ENCODE measurements at places on chromosomes 16 and 17.
A peak's percentile ranks its signal among the peaks of the same experiment; 100 is the strongest.

GRCh38 chr17:80942423-80943345 is 49.0 kb upstream of the CHMP6 start:
- peaks cover 21% of the 10 kb centered on the region for H3K36me3 ChIP-seq
- peak overlapping the region; percentile 61 for H3K27ac ChIP-seq
- H3K4me3 ChIP-seq = no peak overlapping the region
- peaks cover 23% of the 10 kb centered on the region for H3K4me1 ChIP-seq

DNA sequence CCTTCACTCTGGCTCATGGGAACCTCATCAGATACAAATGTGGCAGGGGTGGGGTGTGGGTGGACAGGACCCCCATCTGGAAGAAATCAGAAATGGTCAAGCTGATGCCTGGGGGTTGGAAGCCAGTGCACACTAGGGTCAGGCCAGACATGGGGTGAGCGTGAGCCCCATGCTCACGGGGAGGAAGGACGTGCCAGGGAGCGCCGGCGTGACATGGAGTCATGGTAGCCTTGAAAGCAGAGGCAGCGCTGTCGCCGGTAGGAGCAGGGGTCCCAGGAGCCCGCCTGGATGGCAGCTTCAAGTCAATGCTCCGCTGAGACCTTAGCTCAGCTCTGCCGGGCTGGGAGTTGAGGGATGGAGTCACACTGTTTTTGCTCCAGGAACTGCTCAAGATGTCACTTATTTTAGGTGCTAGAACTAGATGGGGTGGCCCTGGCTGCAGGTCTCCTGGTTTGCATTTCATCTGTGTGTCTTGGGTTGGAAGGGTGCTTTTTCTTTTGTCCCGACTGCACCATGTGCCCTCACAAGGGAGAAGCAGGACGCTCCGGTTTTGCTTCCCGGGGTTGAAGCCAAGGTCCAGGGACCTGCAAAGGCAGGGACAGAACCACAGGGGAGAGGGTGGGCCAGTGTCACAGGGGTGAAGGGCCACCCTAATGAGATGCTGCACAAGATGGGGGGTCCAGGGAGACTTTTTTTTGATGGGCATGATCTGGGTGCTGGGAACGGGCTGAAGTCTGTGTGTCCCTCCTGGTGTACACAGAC is 51.4 kb downstream of the USP22 start:
- peaks cover 9% of the 10 kb centered on the region for H3K4me1 ChIP-seq
- DNase-seq = peak; percentile 73
- H3K36me3 ChIP-seq = no peaks in the 10 kb centered on the region

DNA sequence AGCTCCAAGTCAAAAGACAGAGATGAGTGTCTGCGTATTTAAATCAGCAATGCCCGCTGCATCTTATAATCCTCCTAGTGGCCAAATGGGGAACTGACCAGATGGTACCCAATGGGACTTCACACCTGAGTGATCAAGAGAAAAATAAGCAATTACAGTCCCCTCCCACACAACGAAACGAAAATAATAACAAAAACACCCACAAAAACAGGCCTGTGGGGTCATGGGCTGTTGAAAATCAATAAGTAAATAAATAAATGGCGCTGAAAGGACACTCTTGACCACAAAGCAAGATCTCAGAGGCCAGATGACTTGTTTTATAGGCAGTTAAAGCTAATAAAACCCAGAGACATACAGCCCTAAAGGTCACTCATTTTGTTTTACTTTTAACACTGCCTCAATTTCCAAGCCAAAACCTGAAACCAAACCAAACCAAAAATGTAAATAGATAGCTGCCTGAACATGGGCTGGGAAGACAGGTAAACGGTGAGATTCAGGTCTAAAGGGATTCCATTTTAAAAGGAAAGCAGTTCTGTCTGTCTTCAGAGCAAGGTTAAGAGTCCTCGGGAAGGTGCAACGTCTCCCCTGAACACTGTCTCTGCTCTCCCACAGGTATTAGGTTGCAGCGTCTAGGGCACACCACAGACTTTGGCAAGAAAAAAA is 1.3 kb downstream of the ZNF821 start:
- no peak for DNase-seq
- H3K27me3 ChIP-seq = no peaks in the 10 kb centered on the region
- H3K27ac ChIP-seq = peak overlapping the region; percentile 90
- H3K4me1 ChIP-seq = peaks cover 23% of the 10 kb centered on the region

DNA sequence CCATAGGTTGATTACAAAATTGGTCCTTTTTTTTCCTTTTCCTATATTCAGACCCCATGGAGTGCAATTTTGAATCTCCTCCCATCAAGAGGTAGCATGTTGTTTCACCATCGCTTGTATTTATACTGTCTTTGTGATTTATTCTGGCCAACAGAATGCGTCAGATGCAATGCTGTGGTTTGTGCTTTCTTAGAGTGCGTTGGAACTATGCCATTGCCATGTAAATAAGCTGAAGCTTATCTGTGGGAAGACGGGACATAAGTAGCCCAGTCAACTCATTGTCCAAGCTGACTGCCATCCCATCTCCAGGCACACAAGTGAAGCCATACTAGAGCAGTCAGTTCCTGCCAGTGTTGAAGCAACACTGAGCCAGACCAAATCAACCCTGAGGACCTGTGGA is 1339.3 kb upstream of the GOT2 start:
- no peak overlapping the region for H3K27ac ChIP-seq
- no peaks in the 10 kb centered on the region for H3K4me1 ChIP-seq
- H3K36me3 ChIP-seq = no peaks in the 10 kb centered on the region
- no peak overlapping the region for H3K4me3 ChIP-seq
